Muscle of back (tissue), 13 donors: ENCODE measurements at places on chromosomes 6 and 20.

GRCh38 chr6:17311595-17312311 is 30.6 kb downstream of the RBM24 start:
- peak; percentile 42 for DNase-seq

DNA sequence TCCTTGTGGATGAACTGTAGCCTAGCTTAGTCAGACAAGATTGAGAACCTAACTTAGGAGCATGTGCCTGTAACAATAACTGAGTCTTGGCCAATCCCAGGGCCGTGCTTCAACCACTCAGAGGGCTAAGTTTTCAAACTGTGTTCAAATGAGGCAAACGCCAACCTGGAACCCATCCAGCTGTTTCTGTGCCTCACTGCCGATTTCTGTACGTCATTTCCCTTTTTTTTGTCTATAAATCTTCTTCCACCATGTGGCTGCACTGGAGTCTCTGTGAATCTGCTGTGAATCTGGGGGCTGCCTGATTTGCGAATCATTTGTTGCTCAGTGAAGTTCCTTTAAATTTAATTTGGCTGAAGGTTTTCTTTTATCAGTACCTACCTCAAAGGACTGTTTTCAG is 115.0 kb upstream of the CHD6 start:
- no peak for DNase-seq

DNA sequence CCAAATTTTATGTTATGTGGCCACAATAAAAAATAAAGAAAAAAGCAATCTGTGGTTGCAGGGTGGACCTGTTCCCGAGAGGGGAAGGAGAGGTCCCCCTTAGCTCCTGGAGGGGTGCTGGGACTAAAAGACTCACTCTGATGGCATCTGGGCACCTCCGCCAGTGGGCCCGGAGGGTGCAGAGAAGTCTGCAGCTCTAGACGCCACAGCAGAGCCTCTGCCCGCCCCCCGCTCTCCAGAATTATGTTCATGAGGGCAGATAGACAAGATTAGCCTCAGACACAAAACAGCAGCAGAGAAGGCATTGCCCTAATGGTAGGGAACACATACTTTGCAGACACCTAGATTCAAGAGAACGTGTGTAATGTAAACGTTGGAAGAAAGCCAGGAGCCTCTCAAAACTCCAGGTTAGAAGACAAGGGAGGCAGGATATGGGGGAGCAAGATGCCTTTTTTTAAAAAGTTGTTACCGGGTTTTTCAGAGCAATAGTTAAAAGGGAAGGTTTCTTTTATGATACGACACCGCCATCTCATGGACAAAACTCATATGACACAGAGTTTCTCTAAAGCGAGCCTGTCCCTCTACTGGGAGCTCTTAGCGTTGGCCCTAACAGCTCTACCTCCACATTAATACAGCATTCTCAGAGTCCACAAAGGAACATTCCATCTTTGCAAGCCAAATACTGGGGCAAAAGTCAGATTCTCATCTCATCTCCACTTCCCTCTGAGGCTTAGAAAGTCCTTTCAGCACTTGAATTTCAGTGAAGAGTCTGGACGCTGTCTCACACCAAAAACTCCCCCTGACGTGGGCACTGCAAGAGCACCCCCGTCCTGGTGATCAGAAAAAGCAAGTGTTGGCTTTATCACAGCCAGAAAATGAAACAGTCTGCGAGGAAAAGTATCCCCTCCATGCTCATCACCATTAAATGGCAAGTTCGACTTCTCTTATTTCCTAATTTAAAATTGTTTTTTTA is 47.2 kb downstream of the FOXF2 start:
- DNase-seq = peak; percentile 86

DNA sequence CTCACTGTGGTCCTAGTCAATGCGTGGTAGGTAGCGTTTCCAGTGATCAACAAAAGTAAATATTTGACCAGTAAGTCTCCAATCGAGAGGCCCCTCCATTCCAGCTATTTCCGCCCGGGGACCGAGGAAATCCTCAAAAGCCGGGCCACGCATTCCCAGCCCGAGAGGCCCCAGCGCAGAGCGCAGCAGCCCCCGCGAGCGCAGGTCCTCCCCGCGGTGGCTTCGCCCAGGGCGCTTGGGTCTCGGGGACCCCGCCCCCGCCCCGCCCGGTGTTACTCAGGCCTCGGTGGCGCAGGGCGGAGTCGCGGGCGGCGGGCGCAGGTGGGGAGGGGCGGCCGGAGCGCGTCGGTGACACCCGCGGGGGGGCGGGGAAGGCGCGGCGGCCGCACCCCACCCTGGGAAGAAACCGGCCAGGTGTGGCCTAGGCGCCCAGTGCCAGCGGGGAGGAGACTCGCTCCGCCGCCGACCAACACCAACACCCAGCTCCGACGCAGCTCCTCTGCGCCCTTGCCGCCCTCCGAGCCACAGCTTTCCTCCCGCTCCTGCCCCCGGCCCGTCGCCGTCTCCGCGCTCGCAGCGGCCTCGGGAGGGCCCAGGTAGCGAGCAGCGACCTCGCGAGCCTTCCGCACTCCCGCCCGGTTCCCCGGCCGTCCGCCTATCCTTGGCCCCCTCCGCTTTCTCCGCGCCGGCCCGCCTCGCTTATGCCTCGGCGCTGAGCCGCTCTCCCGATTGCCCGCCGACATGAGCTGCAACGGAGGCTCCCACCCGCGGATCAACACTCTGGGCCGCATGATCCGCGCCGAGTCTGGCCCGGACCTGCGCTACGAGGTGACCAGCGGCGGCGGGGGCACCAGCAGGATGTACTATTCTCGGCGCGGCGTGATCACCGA is at the start of gene DSP:
Gene DSP (plus strand): TSS at position 497 of the 890 bp plus-strand sequence. CDS start 245 bp downstream, at position 742.
- DNase-seq = peak; percentile 23

DNA sequence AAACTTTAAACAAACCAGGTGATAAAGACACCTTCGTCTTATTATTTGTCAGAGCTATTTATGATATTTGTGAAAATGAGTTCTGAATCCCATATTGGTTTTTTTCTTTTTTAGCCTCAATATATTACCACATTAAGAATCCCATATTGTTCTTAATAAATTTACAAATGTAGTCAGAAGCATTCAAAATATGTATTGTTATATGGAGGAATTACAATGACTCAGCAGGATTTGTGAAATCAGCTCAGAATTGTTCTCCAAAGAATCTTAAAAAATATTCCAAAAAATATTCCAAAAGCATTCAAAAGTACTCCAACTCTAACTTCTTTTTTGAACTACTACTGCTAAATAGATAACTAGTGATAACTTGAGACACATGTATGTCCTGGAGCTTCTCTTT is 6.5 kb upstream of the ZNF343 start:
- DNase-seq = no peak

DNA sequence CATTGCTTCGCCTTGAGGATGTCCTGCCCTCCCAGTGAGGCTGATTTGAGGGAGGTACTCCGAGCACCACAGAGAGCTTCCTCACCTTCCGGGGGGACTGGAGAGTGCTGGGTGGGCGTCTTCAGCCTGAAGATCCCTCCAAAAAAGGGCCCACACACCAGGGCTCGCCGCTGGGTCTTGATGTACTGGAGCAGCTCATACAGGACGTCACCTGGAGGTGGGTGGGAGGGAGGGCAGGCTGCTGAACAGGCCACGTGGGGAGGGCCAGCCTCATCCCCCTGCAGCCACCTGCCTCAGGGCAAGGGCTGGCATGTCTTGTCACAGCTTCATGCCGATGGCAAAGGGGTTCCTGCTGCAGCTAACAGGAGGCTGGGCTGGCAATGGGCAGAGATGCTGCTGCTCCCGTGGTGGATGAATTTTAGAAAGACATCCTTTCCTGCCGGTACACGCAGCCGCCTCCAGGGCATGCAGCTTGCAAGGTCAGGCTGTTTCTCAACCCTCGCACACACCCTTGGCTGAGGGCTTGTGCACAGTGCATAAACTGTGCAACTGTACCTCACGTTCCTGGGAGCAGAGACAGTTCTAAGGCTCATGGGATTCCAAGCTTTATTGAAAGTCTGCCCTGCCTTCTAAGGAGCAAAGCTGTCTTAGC is 14.0 kb downstream of the ETV7 start:
- DNase-seq = no peak

GRCh38 chr6:166348305-166348949 is 6.1 kb upstream of the SFT2D1 start:
- no peak for DNase-seq

- no peak for DNase-seq
Measured at GRCh38 chr6:138419766-138420165, 15.7 kb downstream of the HEBP2 start.

- no peak for DNase-seq
Measured at GRCh38 chr6:155646443-155646842, 190.8 kb upstream of the NOX3 start.

DNA sequence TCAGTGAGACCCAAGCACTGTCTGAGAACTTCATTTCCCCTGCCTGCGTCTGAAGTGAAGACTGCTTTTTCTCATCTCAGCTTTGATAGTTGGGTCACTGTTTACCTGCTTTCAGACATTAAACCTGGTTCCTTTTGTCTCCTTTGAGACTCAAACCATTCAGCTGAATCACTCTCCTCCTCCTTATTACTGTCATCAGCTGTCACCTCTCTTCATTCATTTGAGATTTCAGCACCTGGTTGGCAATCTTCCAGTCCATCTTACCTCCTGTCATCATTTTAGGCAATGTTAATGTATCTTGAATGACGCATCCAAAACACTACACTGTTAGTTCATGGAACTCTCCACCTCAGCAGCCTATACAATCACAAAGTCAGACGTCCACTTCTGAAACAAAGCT is 34.3 kb upstream of the SOX4 start:
- no peak for DNase-seq

GRCh38 chr20:23407781-23408464 is 13.4 kb downstream of the NAPB start:
- no peak for DNase-seq

GRCh38 chr20:2851086-2851485 is 10.5 kb downstream of the VPS16 start:
- no peak for DNase-seq

DNA sequence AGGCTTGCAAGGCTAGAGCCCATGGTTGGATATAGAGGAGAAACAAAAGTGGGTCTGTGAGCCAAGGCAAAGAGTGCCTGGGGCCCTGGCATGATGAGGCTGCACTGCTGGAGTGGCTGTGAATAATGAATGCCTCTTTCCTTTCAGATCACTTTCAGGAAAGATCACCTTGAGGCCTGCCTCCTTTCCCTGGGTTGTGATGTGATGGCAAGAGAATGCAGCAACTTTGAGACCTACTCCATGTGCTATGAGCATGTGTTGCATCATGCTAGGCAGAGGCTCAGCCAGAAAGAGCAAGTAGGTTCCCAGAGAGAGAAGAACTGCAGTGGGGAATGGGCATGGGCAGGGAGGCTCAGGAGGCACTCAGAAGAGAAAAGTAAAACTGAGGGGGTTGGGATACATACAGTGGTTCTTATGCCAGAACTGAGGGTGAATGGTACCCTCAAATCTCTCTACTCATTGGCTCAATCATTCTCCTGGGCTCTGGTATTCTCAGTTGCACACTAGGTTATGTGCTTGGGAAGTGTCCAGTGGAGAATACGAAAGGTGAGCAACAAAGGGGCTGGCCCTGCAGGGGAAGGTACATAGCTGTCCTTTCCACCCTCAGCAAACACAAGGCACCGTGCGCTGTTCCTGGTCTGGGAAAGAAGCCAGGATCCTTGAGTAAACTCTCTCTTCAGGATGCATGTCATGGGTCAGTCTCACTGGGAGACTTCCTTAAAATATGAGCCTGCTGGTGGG is 45.9 kb downstream of the CD164 start:
- no peak for DNase-seq

GRCh38 chr6:28496099-28496779 is 19.4 kb downstream of the GPX6 start:
- DNase-seq = no peak

DNA sequence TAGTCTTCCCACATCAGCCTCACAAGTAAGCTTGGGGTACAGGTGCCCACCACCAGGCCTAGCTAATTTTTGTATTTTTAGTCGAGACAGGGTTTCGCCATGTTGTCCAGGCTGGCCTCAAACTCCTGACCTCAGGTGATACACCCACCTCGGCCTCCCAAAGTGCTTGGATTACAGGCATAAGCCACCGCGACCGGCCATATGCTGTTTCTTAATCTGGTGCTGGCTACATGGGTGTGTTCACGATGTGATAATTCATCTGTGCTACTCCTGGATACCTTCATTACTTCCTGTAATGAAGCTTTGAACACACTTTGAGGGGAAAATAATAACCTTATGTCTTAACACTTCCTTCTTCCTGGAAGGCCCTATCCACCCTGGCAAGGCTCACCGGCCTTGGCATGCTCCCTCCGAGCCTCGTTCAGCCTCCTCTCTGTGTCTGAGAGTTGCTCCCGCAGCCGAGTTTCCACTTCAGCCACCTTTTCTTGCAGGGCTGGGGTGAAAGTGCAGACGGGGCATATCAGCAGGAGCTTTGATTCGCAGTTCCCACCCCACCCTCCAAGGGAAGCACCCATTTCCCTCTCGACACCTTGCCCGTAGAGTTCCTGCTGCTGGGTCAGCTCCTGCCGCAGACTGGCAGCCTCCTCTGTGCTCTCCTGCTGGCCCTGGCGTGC is 5.6 kb upstream of the PSORS1C2 start:
- DNase-seq = no peak

DNA sequence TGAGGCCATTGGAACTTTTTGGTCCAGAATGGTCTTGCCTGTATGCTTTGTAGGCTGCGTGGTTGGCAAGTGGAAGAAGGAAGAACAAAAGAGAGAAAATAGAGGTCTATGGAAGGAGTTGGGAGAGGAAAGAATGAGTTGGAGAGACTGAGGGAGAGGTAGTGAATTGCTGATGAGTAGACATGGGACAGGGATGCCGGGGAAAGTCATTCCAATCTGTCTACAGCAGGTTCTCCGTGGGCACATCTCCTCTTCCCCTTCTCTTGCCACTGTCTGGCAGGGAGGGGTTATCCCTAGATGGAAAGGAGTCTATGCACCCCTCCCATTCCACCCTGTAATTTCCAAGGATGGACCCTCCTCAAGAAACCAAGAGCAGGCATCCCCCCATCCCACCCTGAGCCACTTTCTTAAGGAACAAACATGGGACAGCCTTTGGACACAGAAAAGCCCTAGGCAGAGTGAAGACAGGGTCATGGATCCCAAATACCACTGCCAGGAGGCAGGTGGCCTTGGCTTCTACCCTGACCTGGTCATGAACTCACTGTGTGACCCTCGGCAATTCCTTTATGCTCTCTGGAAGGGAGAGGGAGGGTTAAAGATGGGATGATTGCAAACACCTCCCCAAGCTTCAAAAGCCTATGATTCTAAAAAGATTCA is 196.9 kb downstream of the LRFN2 start:
- DNase-seq = no peak
